Left colon (tissue), 2 donors: ENCODE measurements at places on chromosomes 5 and 9. TPM values are rescaled to one million over a fixed set of nuclear protein-coding genes. Genes with fewer than 3 reads are reported as not detected.

DNA sequence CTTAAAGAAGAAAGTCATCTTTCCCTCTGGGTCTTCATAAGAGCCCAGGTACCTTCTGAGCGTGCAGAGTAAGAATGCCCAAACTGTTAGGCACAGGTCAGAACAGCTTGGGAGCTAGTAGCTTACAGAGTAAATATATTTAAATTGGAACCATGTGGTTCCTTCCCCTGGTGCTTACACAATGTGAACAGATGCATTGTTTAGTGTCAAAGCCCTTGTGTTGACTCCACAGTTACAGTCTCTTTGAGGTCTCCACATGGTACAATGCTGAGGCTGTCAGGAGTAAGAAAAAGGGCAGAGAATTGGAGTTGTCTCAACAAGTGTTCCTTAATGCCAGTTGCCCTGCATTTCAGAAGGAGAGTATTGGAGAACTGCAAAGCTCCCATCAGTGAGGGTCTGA is 188.5 kb downstream of the PAPPA start:
- DNase-seq, result no peak

DNA sequence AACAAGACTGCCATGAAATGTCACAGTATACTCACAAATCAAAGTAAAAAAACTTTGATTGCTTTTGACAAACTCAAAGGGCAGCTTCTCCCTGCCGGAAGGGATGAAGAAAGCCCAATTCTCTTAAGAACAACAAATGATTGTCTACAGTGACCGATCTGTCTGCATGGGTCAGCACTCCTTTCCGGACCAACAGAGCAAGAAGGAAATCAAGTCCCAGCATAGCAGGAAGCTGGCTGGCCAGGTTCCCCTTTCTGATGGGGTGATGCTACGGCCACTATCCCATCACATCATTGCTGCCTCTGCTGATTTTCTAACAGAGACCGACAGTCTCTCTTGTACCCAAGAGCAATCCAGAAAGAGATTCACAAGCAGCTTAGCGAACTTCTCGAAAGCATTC is 692 bp downstream of the C1QTNF3 start:
- DNase-seq, result peak; percentile 20

DNA sequence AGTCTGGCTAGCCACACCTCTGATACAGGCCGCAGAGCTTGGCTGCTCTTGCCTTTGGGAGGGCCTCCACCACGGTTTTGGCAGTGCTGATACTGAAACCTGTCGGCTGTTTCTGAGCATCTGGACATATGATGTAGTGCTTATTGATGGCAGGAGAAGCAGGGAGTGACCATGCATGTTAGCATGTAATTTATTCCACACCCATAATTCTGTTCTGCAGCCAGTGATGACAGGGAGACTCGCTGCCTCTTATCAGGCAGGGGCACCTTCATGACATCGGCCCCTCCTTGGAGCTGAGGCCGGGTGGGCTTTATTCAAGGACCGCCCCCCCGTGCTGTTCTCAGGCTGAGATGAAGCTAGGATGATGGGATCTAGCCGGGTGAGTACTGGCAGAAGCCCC is 49.0 kb downstream of the OLFM1 start:
- DNase-seq, result no peak

- DNase-seq, result no peak
Measured at GRCh38 chr9:2557693-2558092, 63.9 kb upstream of the VLDLR start.

Gene OBP2B
- not detected for total RNA-seq

Gene KCNN2
- 0.49 TPM for total RNA-seq

DNA sequence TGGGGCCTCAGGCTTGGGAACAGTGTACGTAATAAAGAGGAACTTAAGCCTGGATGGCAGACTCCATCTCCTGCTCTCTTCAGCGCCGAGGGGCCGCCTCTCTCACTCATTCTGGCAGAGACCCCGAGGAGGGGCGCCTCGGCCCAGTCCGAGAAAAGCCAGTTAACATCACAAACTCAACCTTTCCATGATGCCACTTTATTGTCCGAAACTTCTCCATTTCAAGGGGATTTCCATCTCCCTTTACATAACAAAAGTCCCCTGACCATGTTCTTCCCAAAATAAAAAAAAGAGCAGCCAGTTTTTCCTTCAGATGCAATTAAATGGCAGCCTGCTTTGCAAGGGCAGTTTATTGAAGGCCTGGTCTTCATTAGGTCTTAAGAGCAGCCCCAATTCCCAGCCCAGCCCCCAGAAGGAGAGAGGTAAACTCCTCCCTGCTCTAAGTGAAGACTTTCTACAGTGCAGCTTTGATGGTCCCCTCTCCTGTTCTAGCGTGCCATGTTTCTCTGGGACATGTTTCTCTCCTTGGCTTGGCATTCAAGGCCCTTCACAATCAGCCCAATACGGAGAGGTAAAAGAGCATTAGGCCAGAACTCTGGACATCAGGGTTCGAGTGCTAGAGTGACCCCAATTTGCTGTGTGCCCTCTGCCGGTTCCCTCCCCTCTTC is 19.5 kb upstream of the RAB14 start:
- no peak for DNase-seq

DNA sequence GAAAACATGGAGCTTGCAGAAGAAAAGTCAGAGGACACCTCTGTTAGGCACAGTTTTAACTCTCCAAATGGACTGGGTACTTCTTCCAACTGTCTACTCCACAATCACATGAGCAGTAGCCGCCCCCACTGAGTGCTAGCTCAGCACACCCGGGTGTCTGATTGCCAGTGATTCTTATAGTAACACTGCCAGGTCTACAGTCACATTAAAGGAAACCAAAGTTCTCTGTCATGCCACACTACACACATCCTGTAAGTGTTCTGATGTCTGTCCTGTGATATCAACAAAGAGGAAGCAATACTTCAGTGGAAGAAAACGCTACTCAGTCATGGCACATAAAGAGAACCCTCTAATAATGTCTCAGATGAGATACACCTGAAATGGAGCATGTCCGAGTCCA is at the start of gene HAVCR2:
Gene HAVCR2 (minus strand): TSS at position 69 of the 400 bp plus-strand sequence. CDS start 61 bp downstream, at position 8.
- DNase-seq, result peak; percentile 21

DNA sequence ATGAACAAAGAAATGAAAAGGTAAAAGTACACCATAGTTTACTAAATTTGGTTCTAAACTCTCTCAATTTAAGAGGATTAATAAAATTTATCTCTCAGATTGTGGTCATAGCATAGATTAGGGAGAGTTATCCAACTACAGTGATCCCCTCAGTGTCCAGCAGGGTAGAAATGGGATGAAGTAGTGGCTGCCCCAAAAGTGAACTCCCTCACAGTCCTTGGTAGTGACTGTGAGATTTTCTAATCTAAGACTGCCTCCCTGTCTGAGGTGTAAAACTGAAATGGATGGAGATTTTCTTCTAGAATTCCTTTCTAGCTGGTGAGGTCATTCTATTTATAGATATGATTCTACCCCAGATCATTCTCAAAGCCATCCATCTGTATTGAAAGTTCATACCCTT is 455.5 kb downstream of the ACTL7B start:
- DNase-seq, result no peak

GRCh38 chr5:128877476-128877875 is 87.8 kb upstream of the SLC27A6 start:
- DNase-seq, result no peak

Gene MED10
- total RNA-seq, result 23.9 TPM

GRCh38 chr9:137046088-137046787 is at the start of gene NPDC1:
NPDC1 (minus strand) TSS chr9:137046177; CDS start chr9:137045989, 188 bp downstream.
- DNase-seq, result peak; percentile 75

Gene RAI14
- 32.2 TPM for total RNA-seq

DNA sequence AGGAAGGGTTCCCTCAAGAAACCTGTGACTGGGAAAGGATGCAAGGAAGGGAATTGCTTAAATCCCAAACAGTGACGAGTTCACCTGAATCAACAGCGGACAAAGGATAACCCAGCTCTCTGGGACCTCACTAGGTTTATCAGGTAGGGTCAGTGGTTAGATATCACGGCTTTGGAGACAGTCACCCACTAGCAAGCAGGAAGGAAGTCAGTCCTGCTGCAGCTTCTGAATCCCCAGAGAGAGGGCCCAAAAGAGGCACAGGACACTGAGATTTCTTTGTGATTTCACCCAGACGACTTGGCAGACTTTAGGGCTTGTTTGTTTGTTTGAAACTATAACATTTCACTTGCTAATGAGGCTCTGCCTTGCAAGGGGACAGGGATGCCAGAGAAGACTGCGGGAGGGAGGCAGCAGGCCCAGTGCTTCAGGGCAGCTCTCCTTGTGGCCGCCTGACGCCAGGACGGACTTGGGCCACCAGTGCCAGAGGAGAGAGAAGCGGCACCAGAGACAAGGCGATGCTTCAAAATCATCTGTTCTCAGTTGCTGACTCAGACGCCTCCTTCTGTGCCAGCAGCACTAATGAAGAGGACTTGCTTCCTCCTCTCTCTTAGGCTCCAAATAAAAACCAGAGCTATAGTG is 275.6 kb upstream of the SLC30A5 start:
- DNase-seq, result no peak

Gene OR1L1
- not detected for total RNA-seq

DNA sequence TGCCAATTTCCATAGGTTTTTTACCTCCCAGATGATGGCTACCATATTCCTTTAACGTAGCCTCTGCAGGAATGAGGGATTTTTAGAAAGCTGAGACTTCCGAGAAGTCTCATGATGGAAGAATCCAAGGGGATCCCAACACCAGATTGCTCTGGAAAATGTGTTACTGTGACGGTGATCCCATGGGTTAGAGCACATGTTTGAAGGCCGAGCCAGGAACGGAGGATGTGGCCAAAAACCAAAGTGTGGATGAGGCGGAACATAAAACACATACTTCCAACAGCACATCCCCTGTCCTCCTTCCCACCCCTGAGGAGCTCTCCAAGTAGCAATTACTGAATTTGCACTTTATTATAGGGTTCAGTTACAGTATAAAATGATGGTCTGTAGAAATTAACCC is 82.6 kb downstream of the GPR21 start:
- DNase-seq, result no peak

Gene PCAT7
- total RNA-seq, result 1.9 TPM

Gene MVB12B
- 17.2 TPM for total RNA-seq

Gene MAMDC2
- total RNA-seq, result 4.6 TPM

DNA sequence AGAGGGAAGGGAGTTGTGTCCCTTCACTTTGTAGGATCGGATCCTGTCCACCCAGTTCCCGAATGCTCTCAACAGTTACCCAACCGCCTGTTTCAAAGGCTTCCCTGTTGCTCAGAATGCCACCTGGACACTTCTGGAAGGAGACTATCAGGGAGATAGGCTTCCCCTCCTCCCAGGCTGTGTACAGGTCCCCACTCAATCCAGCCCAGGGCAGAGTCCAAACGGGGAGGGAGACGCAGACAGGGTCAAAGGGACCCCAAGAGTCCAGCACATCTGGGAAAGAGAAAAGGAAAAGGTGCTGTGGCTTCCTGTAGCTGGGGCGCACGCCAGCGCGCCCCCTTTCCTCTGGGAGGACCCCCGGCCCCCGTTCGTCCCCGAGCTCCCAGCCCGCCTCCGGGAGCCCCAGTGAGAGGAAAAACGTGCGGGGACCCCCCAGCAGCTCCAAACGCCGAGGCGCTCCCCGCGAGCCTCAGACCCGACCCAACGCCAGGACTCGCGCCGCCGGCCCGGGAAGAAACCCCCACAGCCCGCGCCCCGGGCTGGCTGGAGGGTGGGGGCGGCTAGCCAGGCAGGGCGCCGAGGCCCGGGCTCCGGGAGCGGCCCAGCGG is 640 bp downstream of the SURF4 start:
- peak; percentile 65 for DNase-seq

DNA sequence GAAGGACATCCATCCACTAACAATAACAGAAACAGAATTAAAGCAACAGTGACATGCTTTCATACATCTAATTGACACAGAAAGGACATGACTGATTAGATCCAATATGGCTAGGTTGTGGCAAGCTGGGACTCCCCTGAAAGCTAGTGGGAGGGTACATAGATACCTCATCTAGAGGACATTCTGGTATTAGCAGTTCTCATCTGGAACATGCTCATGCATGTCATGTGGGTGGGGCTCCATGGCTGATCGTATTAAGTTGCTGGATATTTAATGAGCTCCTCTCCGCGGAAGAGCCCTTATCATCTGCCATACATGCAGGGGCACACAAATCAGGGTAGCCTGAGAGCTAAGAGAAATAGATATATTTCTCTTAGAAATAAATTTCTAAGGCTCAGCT is 358.9 kb downstream of the ICE1 start:
- no peak for DNase-seq

DNA sequence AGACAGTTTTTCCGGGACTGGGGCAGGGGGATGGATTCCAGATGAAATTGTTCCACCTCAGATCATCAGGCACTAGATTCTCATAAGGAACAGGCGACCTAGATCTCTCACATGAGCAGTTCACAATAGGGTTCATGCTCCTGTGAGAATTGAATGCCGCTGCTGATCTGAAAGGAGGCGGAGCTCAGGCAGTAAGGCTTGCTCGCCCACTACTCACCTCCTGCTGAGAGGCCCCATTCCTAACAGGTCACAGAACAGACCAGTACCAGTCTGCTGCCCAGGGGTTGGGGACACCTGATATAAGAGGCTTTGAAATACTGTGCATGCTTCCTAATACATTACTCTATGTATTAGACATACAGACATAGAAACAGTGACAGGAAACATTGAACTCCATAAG is 41.1 kb downstream of the PTPRD start:
- DNase-seq, result no peak

Gene B4GALT1
- 106 TPM for total RNA-seq

- no peak for DNase-seq
Measured at GRCh38 chr5:27590503-27590902, 552.1 kb upstream of the CDH9 start.

DNA sequence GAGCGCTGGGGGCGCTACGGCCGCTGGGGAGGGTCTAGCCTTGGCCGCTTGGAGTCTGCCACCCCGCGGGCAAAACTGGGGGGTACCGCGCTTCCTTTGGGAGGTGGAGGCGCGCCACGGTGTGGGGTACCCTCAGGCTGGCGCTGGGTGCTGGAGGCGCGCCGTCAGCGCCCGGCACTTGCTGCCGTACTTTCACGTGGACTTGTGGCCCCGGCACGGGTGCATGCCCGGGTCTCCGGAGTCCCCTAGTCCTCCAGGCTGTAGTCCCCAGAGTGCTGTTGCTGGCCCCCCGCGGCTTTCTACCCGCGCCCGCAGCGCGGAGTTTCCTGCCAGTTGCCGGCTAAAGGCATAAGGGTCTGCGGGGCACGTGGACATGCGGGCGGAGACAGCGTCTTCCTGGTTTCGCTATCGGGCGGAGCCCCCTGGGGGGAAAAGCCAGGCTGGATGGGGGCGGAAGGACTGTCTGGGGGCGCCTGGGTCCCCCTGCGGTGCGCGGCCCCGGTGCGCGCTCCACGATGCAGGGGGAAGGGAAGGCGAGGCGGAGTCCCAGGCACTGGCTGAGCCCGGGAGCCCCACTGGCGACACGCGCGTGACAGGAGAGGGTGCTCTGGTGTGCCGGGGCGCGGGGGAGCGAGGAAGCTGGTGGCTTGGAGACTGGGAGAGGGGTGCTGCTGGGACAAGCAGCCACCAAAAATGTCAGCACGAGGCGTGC is 666 bp downstream of the PPARGC1B start:
- peak; percentile 68 for DNase-seq

- no peak for DNase-seq
Measured at GRCh38 chr5:52838326-52839015, 50.8 kb downstream of the ITGA1 start.
